ENCODE measurements at places on chromosomes 4 and X.

DNA sequence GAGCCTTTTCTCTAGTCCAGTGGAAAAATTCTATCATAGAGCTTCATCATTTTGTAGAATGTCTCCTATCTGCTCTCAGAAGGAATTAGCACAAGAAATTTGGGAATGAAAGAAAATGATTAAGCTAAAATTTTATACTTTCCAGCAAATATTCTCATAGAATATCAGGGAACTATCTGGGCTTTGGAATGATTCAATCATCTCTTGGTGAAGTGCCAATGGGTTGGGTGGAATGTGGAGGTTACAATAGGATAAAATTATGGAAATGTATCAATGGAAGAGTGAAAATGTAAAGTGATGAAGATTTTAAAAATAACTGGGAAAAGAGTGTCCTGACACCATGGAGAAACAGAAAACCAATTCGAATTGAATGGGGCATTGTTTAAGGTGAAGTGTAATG, 119.0 kb upstream of the MID1 start:
- DNase-seq = no peak

- no peak for DNase-seq
Observed at GRCh38 chr4:116024954-116025708, 911.7 kb upstream of the NDST4 start.

DNA sequence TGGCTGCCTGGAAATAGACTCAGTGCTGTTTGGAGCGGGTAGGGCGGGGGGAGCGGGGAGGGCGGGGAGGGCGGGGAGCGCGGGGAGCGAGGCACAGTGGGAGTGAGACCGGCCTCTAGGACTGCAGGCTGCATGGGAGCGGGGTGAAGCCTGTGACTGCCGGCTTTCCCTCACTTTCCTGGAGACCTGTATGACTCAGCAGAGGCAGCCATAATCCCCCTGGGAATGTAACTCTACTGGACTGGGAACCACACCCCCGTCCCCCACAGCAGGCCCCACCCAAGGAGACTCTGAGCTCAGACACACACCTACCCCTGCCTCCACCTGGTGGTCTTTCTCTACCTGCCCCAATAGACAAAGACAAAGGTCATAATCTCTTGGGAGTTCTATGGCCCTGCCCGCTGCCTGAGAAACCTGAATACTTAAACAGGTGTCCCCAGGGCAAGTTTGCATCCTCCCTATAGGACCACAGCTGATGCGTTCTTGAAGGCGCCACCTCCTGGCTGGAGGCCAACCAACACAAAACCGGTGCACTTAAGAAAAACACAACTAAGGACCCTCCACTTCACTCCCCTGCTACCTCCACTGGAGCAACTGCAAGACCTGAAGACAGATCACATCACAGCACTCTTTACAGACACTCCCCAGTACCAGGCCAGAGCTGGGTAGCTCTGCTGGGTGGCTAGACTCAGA, 18.0 kb downstream of the HDAC8 start:
- no peak for DNase-seq

DNA sequence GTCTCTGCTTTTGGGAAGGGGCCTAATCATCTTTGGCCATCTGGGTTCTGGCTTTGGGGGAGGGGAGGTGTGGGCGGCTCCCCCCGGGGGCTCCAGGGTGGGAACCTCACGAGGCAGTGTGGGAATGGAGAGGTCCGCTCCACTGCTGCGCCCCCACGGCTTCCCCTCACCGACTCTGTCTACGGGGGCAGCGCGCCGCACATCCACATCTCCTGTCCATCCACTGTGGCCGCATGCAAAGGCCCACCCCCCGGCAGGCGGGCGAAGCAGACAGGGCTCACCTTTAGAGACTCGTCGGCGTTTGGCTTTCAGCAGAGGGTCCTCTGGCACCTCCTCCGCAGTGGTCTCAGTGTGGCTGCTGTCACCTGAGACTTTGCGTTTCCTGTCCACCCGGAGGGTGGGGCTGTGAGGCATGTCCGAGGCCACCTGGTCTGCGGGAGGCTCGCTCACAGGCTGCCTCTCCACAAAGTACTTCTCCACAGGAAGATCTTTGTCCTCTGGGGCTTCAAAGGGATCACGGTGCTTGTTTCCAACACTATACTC, 33.6 kb downstream of the BCOR start:
- DNase-seq = no peak

GRCh38 chr4:6018331-6018730, at the start of gene C4orf50:
C4orf50 (minus strand) TSS chr4:6018431.
- no peak for DNase-seq

- DNase-seq = no peak
Observed at GRCh38 chr4:24867766-24868296, 45.0 kb downstream of the CCDC149 start.

DNA sequence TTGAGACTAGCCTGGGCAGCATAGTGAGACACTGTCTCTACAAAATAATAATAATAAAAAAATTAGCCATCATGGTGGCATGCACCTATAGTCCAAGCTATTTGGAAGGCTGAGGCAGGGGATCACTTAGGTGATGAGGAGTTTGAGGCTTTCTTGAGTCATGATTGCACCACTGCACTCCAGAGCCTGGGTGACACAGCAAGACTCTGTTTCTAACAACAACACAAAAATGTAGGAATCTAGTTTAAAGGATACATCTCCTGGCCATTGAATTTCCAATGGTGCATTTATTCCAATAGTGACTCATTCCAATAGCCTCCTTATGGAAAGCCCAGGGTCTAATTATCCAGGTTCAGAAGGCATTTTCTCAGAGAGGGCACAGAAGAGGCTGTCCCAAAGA, 21.9 kb upstream of the HERC6 start:
- DNase-seq = no peak

DNA sequence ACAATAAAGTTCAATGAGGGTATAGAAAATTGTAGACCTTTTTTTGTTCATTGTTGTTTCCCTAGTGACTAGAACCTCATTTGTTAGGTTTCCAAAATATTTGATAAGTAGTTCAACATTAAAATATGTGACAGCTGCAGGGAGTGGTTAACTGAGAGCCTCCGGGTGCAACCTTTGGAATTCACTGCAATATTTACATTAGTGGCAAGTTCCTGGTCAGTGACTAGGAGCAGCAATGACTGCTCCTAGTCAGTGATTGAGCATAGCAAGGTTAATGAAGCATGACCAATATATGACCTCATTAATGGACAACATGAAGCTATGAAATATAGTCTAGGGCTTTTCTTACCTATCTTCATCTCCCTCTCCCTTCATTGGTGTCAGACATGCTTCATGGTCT, 65.8 kb upstream of the FAM47A start:
- no peak for DNase-seq

Measured in hematopoietic multipotent progenitor cell treated with erythropoietin and hydrocortisone succinate and interleukin-3 and kit ligand, for 17 days (in vitro differentiated cells).